CD4-positive, alpha-beta T cell (primary cell): ENCODE measurements at places on chromosomes 6 and 20.
A peak's percentile ranks its signal among the peaks of the same experiment; 100 is the strongest.

DNA sequence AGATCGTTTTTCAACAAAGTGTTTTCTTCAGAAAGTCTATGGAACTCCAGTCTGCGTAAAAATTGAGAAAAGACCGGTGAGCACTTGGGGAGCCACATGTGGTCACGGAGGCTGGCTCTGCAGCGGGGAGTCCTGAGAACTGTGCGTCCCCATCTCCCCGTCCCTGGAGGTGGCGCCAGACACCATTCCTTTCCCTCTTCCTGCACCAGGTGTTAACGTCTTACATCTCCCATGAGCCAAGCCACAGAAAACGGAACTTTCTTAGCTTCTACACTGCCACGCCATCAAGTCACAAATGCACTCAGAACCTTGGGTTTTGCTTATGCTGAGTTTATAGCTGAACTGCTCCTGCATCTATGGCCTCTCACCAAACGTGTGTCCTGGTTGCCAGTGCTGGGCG lies 62.6 kb downstream of the GINS1 start:
- DNase-seq, result peak; percentile 34

DNA sequence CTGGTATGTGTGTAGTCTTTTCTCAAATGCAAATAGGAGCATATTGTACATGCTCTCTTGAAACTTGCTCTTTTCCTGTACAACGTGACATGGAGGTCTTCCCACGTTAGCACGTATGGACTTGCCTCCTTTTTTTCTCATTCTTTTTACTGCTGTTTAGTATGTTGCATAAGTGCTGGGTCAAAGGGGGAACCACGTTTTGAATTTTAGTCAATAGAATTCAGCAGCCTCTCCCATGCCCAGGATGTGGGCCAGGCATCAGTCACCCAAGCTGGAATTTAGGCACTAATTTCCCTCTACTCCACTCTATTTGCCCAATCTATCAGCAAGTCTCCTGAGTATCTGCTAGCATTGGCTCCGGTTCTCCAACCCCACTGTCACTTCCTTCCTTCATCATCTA lies 41.5 kb upstream of the RNF24 start:
- no peak for DNase-seq

DNA sequence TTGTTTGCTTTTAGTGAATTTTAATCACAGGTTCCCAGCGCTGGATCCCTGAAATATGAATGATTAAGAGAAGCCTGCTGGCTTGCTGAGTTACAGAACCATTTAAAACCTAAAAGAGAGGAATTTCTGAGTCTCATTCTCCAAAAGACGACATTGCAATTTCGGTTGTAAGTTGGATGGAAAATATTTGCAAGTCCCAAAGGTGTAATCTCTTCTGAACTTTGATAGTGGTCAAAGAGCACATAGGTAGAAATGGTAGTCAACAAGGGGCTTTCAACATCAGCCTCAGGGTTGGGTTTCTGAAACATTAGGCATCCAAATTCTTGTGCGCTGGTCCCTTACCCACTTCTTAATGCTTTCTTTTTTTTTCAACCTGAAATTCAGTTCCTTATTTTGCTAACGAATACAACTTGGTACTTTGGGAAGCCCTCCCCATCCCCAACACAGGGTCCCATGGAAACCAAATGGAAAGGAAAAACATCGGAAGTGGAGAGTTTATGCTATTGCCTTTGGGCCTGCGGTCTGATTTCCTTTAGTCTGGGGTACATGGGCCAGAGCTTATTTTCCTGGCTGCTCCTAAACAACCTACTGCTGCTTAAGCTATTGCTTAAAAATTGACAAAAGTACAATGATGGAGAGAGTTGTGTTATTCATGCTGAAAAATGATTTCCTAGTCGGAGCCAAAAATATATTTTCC lies 117.0 kb upstream of the KCNK16 start:
- no peak for DNase-seq

GRCh38 chr6:2179950-2180349 lies 65.5 kb downstream of the GMDS start:
- DNase-seq, result no peak

DNA sequence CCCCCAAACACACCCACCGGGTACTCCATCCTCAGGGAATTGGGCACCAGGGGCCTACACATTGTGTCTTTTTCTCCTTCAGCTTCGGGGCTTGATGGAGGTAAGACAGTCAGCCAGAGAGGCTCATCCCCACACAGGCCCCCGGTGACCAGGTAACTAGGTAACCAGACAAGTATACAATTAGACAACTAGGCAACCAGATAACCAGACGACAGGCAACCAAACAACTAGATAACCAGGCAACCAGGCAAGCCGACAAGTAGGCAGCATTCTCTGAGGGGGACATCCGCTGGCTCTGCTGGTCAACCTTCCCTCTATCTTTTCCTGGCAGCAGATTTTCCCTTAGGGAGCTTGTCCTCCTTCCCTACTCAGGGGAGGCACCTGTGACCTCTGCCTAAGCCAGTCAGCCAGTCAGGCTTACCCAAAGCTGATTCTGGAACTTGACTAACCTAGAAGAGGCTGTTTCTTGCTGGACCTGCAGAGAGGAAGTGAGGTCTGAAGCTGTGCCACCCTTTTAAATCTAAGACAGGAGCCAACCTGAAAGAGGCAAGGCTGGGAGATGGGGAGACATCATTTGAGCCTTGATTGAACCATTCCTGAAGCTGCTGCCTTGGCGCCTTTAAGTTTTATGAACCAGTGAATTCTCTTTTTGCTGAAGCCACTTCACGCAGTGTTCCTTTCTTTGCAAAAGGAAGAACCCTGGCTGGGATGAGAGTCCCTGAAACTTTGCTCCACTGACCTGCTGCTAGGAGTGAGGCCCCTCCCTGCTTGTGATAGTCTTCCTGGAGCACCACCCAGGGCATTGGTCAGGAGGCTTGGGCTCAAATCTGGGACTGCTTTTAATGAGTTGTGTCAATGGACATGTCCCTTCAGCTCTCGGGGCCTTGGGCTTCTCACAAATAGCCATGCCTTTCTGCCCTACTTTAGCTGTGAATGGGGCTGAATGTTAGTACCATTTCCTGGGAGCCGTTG lies 96.4 kb upstream of the RNF24 start:
- no peak for DNase-seq

GRCh38 chr6:16766043-16766536 lies 4.8 kb upstream of the ATXN1 start:
- DNase-seq, result peak; percentile 7
